Progenitor cell of endocrine pancreas (in vitro differentiated cells): ENCODE measurements at places on chromosomes 6 and 20. TPM values are rescaled to one million over a fixed set of nuclear protein-coding genes. Genes with fewer than 3 reads are reported as not detected.

Gene FHL5
- not detected in 2 replicates for total RNA-seq

Gene BMP5
- 0.91 and 1.7 TPM in 2 replicates for total RNA-seq

Gene CD24
- total RNA-seq: 1,528 and 1,533 TPM in 2 replicates

Gene INSM1
- total RNA-seq: 41.1 and 46.1 TPM in 2 replicates

Gene MYH7B
- 0.98 and 1.2 TPM in 2 replicates for total RNA-seq

Gene RSPH9
- total RNA-seq: 0.29 and 0.31 TPM in 2 replicates

Gene HBS1L
- total RNA-seq: 77.2 and 88.7 TPM in 2 replicates

Gene TMC2
- not detected in 2 replicates for total RNA-seq

Gene JPH2
- total RNA-seq: 0.12 and 0.24 TPM in 2 replicates

Gene NKAIN4
- 0.60 and 0.73 TPM in 2 replicates for total RNA-seq

DNA sequence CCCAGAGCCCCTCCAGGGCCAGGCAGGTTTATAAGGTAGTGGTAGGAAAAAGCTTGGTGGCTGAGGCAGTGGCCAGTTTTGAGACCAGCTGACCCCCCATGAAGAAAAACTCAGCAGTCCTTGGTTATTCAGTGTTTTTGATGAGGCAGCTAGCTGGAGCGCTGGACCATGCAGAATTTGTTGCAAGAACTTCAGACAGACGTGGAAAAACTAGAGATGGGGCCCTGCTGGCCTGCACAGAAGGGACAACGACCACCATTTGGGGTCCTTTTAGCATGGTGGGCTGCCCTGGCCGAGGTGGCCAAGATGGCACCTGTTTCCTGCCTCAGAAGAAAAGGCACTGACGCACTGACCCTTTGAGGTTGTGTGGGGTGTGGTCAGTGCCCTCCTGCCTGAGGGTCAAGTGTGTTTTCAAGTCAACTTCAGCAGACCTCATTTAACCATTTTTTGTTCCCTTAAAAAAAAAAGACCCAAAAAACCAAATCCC lies 2.7 kb downstream of the RPS21 start:
- peaks cover 19% of the 10 kb centered on the region for H3K4me1 ChIP-seq
- no peak for DNase-seq
- H3K27ac ChIP-seq: no peak overlapping the region
- no peaks in the 10 kb centered on the region for H3K27me3 ChIP-seq

GRCh38 chr6:118042855-118043254 lies 135.8 kb downstream of the SLC35F1 start:
- no peak overlapping the region for H3K4me3 ChIP-seq
- no peaks in the 10 kb centered on the region for H3K36me3 ChIP-seq
- H3K4me1 ChIP-seq: no peaks in the 10 kb centered on the region
- no peak overlapping the region for H3K27ac ChIP-seq
- no peak for DNase-seq

- H3K36me3 ChIP-seq: no peaks in the 10 kb centered on the region
- no peak for DNase-seq
- no peaks in the 10 kb centered on the region for H3K4me1 ChIP-seq
- no peak overlapping the region for H3K4me3 ChIP-seq
- no peak overlapping the region for H3K27ac ChIP-seq
Observed at GRCh38 chr6:145367149-145367548, 368.2 kb downstream of the EPM2A start.

- H3K4me3 ChIP-seq: no peak overlapping the region
- DNase-seq: no peak
- H3K36me3 ChIP-seq: peaks cover 20% of the 10 kb centered on the region
- no peak overlapping the region for H3K27ac ChIP-seq
Observed at GRCh38 chr6:75830959-75831885, 82.2 kb downstream of the MYO6 start.

DNA sequence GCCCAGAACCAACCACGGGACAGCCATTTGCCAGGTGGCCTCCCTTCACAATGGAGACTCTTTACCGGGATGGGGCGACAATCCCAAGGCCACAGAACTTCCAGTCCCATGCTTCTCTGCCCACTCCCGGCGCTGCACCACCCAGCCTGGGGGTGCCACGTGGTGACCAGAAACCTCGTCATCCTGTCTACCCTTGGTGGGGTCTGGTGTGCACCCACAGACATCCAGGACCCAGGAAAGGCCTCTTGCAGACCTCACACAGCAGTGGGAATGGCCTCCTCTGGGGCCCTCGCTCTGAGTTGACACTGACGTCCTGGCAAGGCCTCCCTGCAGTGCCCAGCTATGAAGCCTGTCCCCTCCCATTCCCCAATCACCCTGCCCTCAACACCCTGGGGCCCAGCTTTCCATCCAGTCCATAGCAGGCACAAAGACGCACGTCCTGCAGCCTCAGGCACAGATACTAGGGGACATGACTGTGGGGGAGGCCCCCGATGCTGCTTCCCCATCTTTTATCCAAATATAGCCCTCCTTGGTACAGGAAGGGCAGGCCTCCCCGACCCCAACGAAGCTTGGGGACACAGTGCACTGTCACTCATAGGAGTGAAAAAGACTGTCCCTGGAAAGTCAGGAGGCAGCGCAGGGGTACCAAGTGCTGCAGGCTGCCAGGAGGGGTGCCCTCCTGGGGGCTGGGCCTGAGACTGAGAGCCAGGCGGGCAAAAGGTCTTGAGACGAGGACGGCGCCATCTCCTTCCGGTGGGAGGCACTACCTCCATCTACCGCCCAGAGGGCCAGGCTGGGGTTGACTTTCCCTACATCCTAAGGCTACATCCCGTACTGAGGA lies 7.2 kb downstream of the CST7 start:
- no peaks in the 10 kb centered on the region for H3K27me3 ChIP-seq
- peaks cover 2% of the 10 kb centered on the region for H3K4me1 ChIP-seq
- no peak overlapping the region for H3K27ac ChIP-seq
- DNase-seq: no peak
- peaks cover 2% of the 10 kb centered on the region for H3K36me3 ChIP-seq
- no peak overlapping the region for H3K4me3 ChIP-seq

DNA sequence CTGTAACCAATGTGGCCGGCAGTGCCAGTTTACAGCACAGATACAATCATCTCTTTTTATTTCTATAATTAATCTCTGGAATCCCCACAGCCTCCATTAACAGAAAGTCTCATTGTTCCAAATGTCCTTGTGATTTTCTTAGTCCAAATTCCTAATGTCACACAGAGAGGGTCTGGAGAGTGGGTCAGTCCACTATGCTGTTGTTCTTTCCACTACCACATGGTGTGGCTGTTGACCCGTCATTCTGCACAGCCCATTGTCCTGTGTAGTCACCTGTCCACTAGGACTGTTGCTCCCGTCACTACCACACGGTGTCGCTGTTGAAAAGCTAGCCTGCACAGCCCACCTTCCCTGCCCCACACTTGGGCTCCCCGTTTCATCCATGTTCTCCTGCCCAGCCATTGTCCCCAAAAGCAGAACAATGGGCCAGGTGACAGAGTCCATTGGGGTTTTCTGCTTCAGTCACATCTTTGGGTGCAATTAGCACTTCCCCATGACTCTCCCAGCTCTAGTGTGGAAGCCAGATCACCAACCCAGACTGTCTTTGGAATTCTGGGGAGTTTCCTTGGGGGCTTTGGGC lies 8.6 kb upstream of the LBP start:
- H3K27ac ChIP-seq: no peak overlapping the region
- H3K4me1 ChIP-seq: peaks cover 1% of the 10 kb centered on the region
- no peaks in the 10 kb centered on the region for H3K36me3 ChIP-seq
- H3K4me3 ChIP-seq: no peak overlapping the region
- peaks cover 30% of the 10 kb centered on the region for H3K27me3 ChIP-seq

DNA sequence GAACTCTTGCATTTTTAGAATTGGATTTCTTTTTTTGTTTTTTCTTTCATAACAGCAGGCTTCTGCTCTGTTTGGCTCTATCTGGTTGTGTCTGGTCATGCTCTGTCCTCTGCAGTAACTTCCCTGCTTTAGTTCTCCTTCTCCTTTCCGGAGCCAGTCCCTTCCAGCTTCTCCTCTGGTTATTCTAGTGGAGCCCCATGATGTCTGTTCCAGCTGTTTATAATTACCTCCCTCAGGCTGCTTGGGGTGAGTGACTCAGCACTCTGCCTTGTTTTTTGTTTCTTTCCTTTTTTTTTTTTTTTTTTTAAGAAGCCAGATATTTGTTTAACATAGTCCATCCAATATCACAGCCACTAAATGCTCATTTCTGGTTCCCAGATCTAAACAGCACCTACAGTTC lies 409.6 kb downstream of the MAFB start:
- H3K27ac ChIP-seq: peak overlapping the region; percentile 79
- H3K4me3 ChIP-seq: no peak overlapping the region
- H3K36me3 ChIP-seq: no peaks in the 10 kb centered on the region
- H3K4me1 ChIP-seq: peaks cover 9% of the 10 kb centered on the region
- peaks cover 42% of the 10 kb centered on the region for H3K27me3 ChIP-seq

- H3K36me3 ChIP-seq: peaks cover 7% of the 10 kb centered on the region
- no peak for DNase-seq
- no peaks in the 10 kb centered on the region for H3K27me3 ChIP-seq
- peaks cover 25% of the 10 kb centered on the region for H3K4me1 ChIP-seq
- H3K4me3 ChIP-seq: no peak overlapping the region
Observed at GRCh38 chr6:16697437-16698161, 63.7 kb downstream of the ATXN1 start.

- H3K27ac ChIP-seq: no peak overlapping the region
- H3K4me1 ChIP-seq: peaks cover 8% of the 10 kb centered on the region
- no peak overlapping the region for H3K4me3 ChIP-seq
- H3K36me3 ChIP-seq: peaks cover 12% of the 10 kb centered on the region
Observed at GRCh38 chr6:36977470-36977941, 8.5 kb downstream of the MTCH1 start.

DNA sequence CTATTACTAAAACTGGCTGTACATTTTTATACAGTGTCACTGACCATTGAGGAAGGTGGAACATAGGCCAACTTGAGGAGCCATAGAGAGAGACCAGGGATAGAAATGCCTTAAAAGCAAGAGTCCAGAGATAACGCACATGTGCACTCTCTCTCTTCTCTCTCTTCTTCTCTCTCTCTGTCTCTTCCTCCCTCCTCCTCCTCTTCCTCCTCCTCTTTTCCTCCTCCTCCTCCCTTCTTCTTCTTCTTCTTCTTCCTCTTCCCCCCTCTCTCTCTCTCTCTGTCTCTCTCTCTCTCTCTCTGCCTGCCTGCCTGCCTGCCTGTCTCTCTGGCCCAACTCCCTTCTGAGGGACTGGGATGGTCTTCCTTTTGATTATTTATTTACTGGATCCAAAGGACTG lies 16.3 kb upstream of the ADIG start:
- H3K36me3 ChIP-seq: peaks cover 12% of the 10 kb centered on the region
- no peak overlapping the region for H3K4me3 ChIP-seq
- H3K27ac ChIP-seq: no peak overlapping the region
- DNase-seq: no peak

DNA sequence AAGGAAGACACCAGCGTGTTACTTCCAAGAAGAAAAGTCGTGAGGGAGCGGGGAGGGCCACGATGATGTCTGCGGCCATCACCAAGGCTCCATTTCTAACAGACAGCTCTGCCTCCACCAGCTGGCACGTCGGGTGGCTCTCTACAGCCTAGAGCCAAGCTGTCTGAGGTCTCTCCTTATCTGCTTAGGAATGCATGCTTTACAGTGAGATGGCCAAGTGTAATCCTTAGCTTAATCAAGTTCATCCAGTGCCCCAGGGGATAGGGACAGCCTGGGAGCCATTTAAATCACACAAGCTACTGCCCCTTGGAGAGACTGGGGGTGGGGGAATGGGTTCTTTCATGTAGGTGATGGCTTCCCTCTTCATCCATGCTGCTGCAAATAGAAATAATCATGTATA lies 213.8 kb upstream of the CST7 start:
- no peak overlapping the region for H3K27ac ChIP-seq
- DNase-seq: no peak
- no peaks in the 10 kb centered on the region for H3K4me1 ChIP-seq
- no peak overlapping the region for H3K4me3 ChIP-seq
- H3K36me3 ChIP-seq: no peaks in the 10 kb centered on the region

- DNase-seq: no peak
- no peaks in the 10 kb centered on the region for H3K27me3 ChIP-seq
- peaks cover 4% of the 10 kb centered on the region for H3K36me3 ChIP-seq
- no peak overlapping the region for H3K27ac ChIP-seq
- no peak overlapping the region for H3K4me3 ChIP-seq
Observed at GRCh38 chr6:45353654-45354053, 24.1 kb downstream of the SUPT3H start.

DNA sequence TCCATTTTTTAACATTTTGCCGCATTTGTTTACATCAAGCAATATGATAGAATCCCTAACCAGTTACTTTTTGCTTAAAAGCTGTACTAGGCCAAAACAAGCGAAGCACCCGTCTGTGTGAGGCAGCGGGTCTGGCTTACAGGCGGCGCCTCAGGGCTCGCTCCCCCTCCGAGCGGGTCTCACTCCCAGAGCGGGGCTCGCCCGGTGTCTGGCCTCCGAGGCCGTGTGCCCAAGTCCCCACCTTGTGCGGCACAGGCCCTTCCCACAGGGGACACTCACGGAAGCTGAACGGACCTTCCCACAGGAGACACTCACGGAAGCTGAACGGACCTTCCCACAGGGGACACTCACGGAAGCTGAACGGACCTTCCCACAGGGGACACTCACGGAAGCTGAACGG lies 23.4 kb downstream of the ZBTB46 start:
- DNase-seq: no peak
- H3K4me3 ChIP-seq: no peak overlapping the region
- peaks cover 7% of the 10 kb centered on the region for H3K36me3 ChIP-seq
- H3K4me1 ChIP-seq: peaks cover 2% of the 10 kb centered on the region
- H3K27ac ChIP-seq: no peak overlapping the region

DNA sequence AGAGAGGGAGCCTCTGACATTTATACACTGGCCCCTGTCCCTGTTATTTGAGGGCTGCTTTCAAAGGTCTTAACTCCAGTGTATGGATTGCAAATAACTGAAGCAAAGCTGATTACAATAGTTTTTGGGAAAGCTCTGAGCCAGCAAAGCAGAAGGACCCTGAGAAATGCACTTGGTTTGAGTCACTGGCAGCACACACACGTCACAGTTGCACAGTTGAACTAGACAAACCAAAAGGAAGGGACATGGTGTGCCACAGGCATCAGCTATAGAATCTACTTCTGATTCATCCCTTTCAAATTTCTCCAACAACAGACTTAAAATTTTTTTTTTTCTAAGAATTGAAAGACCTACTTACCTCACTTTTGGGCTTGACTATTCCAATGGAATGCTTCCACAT lies 56.4 kb downstream of the SNRNP48 start:
- peaks cover 5% of the 10 kb centered on the region for H3K4me1 ChIP-seq
- no peak for DNase-seq
- no peaks in the 10 kb centered on the region for H3K36me3 ChIP-seq
- peaks cover 8% of the 10 kb centered on the region for H3K27me3 ChIP-seq
- H3K4me3 ChIP-seq: no peak overlapping the region
- H3K27ac ChIP-seq: no peak overlapping the region

DNA sequence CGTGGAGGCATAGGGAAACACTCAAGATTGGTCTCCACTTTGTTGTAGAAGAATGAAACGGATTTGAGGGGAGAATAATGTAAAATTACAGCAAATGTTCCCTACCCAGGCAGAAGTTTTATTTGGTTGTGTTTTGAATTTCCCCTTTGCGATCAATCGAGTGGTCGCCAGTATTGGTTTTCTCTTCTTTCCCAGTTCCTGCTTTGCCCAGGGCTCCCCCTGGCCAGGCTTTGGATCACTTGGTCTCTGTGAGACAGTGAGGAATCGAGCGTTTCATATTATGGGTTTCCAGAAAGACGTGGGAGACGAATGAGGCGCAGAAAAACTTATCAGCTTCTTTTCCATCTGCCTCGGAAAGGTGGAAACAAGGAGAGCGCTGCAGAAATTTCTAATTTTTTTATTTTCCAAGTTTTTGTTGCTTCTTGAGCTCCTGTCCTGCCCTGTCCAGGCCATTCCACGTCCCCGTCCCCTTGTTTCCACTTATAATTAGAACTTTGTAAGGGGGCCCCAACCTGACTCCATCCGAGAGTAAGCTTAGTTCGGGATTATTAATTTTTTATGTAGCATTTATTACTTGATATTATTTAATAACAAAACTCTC lies 7.5 kb upstream of the TBX18 start:
- no peak overlapping the region for H3K4me3 ChIP-seq
- DNase-seq: no peak
- H3K4me1 ChIP-seq: peaks cover 5% of the 10 kb centered on the region
- no peaks in the 10 kb centered on the region for H3K36me3 ChIP-seq
